ENCODE measurements at places on chromosomes 5 and 9.

- no peak for ATAC-seq
Observed at GRCh38 chr5:124439609-124440008, 306.8 kb downstream of the ZNF608 start.

- no peak for ATAC-seq
Observed at GRCh38 chr9:126158588-126159429, 167.8 kb upstream of the MVB12B start.

GRCh38 chr5:133287500-133287899 lies 235.7 kb downstream of the HSPA4 start:
- ATAC-seq = peak; percentile 89

- no peak for ATAC-seq
Observed at GRCh38 chr5:36436306-36436705, 134.6 kb upstream of the RANBP3L start.

DNA sequence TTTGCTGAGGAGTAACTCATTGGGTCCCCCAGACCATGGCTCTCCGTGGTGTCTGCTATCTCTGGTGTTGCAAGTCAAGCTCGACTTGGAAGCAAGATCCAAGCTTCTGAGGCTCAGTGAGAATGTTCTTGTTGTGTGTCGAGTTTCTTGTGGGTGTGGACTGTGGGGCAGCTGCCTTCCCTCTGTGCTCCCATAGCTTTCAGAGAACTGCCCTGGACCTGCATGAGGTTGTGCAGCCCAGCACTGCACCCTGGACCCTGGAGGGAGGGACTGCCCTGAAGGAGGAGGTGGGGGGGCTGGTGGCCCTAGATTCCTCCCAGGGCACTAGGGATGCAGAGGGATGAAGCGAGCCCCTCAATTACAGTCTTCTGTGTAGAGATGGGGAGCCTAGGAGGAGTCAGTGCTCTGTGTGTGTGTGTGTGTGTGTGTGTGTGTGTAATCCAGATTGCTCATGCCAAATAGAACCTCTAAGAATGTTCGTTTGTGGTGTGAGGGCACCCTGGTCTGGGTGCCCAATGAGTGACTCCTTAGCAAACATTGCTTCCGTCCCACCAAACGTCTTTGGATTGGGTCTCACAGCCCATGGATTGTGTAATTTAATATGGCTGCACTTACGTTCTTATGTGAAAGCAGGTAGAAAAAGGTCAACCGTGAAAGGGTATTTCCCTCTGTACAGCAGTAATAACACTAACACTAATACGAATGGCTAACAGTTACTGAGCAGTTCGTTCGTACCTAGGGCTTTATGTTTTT lies 143.3 kb upstream of the LMX1B start:
- no peak for ATAC-seq

GRCh38 chr5:82426464-82427154 lies 148.5 kb upstream of the RPS23 start:
- no peak for ATAC-seq

DNA sequence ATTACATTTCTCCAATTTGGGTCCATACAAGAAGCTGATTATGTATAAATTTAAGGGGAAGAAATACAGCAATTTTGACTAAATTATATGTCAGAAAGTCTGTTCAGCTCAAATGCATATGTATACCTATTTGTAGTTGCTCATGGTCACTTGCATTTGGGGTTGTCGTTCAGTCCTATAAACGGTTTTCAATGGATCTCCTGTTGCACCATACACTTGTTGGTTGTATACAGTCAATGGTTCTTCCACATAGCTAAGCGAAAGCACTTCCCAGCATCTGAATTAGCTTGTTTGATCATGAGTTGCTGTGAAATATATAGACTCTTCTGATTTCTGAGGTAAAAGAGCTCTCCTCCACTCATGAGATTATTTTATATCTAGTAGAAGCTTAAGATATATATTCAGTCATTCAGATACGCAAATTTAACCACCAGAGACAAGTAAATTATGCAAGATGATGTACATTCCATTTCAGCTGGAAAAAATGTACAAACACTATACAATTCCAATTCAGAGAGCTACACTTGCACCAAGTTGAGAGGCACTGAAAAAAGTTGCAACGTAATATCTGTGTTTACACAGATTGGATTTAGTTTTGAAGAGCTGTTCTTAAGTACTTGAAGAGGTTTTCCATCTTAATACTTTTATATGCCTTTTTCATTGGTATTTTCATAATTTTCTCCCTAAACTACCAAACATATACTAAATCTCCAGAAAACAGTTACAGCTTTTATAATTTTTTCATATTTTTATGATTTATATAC lies 64.4 kb upstream of the POU5F2 start:
- ATAC-seq = no peak

GRCh38 chr9:85599540-85600105 lies 142.1 kb downstream of the AGTPBP1 start:
- peak; percentile 70 for ATAC-seq

Data from SK-N-SH treated with all-trans-retinoic acid at 6 μM for 48 hours (cell line).